ENCODE measurements at places on chromosomes 5 and 9.

- no peak for DNase-seq
Measured at GRCh38 chr5:39235648-39236047, 16.3 kb upstream of the FYB1 start.

DNA sequence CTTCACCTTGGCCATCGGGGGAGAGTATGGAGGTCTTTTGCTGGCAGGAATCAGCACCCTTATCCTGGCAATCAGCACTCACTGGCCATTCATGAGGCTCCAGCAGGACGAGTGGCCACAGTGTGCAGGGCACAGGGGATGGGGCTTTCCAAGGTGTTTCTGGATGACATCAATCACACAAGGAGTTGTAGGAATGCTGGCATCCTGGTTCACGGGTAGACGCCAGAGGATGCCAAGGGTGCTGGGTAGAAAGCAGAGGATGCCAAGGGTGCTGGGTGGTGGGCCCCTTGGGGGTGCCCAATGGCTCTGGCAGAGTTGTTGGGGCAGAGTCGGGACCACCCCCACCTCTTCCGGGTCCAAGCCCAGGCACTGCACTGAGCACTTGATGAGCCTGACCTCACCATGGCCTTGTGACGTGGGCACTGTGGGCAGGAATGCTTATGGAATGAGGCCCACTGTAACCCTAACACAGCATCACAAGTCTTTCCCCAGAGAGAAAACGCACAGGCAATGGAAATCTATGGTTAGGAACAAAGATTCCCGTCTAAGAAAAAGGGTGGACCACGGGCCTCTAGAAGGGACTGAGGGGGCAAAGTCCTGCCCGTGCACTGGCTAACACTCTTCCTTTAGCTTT, 29.1 kb downstream of the CEL start:
- no peak for DNase-seq

GRCh38 chr9:114214686-114215414, 59.5 kb downstream of the COL27A1 start:
- peak; percentile 21 for DNase-seq

GRCh38 chr9:79665931-79666330, 94.2 kb downstream of the TLE4 start:
- DNase-seq: no peak

- no peak for DNase-seq
Measured at GRCh38 chr5:152063004-152063403, 138.4 kb upstream of the GLRA1 start.

GRCh38 chr5:60805463-60805862, 38.6 kb downstream of the ELOVL7 start:
- DNase-seq: no peak

DNA sequence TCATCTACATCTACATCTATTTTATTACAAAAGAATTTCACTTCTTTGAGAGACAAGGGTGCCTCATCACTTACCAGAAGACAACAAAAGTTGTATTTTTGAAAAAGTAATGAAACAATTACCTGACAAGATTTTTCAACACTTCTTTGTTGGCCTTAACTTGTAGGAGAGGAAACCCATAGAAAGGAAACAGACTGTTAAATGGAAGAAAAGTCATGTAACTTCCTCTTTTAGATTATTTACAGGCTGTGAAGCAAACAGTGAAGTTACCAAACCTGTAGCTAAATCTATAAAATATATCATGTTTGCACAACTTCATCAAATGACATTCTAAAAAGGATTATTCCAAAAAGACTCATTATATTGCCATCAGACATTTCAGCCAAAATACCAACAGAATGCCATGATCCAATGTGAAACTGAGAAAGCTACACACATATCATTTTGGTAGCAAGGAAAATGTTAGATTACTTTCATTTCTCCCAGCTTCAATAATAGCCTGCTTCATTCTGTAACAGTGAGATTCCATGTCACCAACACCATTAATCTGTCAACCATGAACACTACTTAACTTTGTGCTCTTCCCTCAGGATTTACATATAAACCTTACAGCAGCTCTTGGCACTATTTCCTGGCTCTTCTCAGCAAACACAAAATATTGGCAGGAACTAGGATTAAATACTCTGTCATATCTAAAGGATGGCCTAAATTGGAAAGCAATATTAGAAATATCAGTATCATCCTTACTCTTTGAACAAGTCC, 122.5 kb downstream of the MCTP1 start:
- DNase-seq: no peak

- no peak for DNase-seq
Measured at GRCh38 chr9:80078826-80079225, 507.1 kb downstream of the TLE4 start.

GRCh38 chr5:60779466-60779865, 64.6 kb downstream of the ELOVL7 start:
- no peak for DNase-seq

GRCh38 chr5:146644831-146645230, 128.8 kb upstream of the GPR151 start:
- DNase-seq: no peak

- DNase-seq: no peak
Measured at GRCh38 chr5:9058161-9058560, 487.7 kb downstream of the SEMA5A start.

DNA sequence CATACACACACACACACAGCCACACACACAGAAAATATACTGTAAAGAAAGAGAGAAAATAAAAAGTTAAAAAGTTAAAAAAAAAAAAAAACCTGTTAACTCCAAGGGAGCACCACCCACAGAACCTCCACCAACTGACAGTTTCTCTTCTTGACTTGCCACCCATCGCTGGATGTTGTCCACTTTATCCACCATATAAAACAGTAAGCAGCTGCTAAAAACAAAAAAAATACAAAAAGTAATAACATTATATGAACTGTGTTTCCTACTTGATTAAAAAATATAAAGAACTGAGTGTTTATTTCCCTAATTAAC, 1.2 kb downstream of the PURA start:
- DNase-seq: no peak

DNA sequence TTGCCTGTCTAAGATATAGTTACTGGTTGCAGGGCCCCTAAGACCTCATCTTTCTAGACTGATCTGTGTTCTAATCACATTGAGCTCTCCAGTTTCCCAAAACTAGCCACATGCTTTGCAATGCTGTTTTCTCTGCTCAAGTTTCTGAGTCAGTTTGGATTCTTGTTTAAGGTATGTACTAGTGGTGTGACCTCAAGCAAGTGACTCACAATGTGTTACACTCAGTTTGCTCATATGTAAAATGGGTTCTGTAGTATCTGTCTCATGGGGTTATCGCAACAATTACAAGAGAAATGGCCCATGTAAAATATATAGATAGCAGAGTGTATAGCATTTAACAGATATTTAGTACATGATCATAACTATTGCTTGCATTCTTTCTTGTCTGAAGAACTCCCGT, 153.1 kb upstream of the ELL2 start:
- DNase-seq: peak; percentile 70

DNA sequence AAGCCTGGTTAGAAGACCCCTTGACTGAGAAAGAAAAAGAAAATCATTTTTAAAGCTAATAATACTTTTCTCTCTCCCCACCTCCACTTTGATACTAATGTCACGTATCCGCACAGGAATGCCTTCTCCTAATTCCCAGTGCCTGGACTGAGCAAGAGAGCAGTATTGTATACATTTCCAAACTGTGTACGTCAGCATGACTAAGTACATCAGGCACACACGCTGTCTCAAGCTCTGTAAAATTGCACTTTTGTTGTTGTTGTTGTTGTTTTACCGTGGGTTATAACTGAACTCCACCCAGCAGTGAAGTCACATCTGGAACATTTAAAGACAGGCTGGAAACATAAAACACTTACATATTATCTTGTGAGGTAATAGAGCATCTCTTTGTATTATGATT, 407.6 kb downstream of the DNAH5 start:
- no peak for DNase-seq

GRCh38 chr5:31754358-31754704, 115.4 kb downstream of the PDZD2 start:
- DNase-seq: no peak

DNA sequence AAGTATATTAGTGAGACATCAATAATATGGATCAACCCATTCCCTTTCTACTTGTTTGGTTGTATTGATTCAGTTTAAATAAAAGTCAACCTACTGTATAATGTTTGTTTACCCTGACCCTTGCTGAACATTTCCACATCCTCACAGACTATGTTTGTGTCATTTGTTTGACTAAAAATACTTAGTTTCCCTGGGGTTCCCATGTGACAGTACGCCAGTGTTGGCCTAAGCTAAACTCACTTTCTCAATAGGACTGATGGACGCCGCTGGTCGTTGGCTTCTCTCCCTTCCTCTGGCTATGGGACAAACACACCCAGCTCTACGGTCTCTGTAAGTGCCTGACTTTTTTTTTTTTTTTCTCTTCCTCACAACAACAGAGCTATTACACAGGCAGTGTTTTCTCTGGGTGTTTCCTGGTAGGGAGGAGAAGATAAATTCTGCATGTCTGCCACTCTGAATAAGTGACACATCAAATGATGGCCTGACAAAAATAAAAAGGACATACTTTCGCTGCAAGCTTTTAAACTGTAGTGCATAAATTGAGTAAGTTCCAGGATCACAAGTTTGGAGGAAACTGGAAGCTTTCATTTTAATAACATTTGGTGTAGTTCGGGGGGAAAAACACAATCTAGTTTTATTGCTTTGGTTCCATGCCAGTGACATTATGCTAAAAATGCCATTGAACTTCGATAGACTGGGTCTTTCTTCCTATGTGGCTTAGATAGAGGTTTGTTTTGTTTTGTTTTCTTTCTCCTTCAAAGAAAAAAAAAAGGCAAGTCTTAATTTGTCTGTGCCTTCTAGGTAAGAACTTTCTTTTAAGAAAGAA, 101.0 kb downstream of the CD180 start:
- peak; percentile 57 for DNase-seq

DNA sequence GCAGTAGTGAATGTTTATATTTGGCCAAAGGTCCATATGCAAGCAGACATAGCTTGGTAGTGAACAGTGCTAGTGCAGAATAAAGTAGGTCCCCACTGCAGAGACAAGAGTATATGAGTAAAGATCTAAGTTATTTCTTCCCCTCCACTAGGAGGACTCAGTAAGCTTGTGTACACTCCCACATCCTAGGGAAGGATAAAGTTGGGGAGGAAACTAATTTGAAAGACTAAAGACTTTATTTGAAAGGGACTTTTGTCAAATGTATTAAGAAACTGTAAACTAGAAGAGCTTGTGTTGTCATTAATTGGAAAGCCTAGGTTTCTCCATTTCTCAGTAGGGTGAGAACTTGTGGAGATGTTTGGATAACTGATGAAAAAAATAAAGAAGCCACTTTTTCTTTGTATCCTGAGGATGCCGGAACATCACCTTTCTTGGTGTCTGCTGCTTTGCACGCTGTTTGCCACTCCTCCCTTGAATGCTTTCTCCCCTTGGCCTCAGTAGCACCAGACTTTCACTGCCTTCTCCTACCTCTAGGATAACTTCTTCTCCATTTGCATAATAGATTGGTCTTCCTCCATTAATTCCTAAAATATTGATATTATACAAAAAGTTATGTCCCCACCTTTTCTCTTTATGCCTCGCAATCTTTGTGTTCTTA, 329.0 kb downstream of the PARP8 start:
- no peak for DNase-seq

Data from iris pigment epithelial cell (primary cell).